Heart left ventricle (tissue), 16 donors: ENCODE measurements at places on chromosomes 13 and 19.

GRCh38 chr19:2602391-2603181 is 99.9 kb downstream of the GNG7 start:
- peak; percentile 88 for DNase-seq

DNA sequence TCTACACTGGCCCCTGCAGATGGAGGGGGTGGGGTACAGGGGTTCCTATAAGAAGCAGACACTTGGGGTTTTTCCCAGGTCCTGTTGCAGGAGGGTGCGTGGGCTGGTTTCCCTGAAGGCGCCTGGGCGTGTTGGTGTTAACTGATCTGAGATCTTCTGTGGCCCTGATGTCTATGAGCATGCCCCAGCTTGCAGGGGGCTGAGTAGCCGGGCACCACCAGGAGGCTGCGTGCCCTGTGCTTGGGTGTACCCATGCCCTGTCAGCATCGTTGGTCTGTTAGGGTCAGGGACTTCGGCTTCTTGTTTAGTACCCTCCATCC is 45.3 kb downstream of the CAPN12 start:
- DNase-seq, result no peak

DNA sequence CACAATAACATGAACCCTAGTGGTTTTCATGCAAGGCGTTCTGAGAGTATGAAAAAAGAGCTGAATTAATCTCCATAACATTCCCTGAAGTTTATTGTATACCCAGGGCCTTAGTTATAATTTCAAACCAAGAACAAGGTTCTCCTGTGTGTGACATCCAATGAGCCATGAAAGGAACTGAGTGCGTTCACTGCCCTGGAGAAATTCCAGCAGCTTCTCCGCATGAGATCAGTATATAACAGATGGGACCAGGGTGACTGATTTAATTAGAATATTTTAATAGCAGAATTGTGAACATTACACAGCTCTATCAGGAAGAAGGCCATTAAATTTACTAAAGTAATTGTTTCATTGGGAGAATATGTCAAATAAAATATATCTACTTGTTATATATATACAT is 1190.5 kb upstream of the SLC10A2 start:
- DNase-seq, result no peak

DNA sequence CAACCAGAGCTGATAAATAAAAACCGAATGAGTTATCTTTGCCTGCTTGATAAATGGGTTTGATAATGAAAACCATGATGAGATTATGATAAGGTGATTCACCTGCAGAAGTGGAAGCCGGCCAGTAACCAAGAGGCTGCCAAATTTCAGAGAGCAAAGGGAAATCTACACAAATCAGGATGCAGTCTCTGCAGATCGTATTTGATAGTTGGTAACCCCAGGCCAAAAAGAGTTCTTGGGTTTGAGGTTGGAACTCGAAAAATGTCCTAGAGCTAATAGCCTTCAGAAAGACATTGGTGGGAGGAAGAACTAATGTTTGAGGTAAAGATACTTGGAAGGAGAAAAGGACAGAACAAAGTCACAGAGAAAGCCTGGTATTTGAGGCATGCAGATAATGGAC is 9.6 kb upstream of the LATS2 start:
- no peak for DNase-seq

DNA sequence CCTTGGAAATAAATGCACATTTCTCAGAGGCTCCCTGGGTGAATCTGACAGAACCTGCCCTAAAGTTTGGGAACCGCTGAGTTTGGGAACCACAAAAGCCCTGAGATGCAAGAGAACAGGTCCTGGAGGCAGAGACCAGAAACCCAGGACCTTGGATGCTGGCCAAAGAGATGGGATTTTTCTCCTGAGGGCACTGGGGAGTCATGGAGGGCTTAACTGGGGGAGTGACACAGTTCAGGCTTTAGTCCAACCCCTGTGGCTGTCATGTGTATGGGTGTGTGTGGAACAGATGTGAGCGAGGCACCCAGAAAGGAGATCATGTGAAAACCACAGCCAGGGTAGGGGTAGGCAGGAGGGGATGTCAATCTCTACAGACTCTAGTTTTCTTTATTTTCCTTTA is 3.9 kb upstream of the NCCRP1 start:
- no peak for DNase-seq
